ENCODE measurements at places on chromosomes 11 and 22.

DNA sequence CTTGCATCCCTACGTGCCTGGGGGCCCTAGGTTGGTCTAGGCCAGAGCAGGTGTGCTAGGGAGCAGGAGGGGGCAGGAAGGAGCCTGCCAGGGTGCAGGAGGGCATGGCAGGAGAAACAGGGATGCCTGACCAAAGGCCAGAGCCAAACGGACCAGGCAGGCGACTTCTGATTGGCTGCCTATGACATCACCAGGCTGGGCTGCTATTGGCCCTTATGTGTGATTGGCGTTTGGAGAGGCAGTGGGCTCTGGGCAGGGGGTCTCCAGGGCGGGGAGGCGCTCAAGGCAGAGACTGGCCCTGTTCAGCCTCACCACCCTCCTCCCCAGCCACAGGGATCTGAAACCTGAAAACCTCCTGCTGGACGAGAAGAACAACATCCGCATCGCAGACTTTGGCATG is 44.4 kb downstream of the MOB2 start:
- peak; percentile 12 for DNase-seq

DNA sequence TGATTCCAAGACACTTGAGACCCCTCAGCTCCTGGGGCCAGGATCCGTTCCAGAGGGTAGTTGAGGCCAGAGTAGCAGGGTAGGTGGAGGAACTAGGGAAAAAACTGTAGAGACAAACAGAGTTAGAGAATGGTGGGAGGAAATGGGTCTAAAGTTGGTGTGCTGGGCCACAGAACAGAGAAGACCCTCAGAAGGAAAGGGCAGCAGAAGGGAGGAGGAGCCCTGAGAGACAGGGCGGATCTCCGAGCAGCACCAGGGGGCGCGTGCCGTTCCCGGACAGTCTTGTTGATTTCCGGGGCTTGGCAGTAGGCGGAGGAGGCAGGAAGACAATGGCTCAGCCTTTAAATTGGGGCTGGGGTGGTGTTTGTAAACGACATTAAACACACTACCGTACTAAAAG is 2.4 kb upstream of the CECR2 start:
- peak; percentile 72 for DNase-seq

- DNase-seq = no peak
These were observed 91.7 kb upstream of the GRAMD1B start for GRCh38 chr11:123338266-123338800.

GRCh38 chr22:29737251-29738117 is 17.7 kb downstream of the CABP7 start:
- DNase-seq = peak; percentile 43

GRCh38 chr22:41380993-41381328 is 781 bp upstream of the TEF start:
- no peak for DNase-seq

DNA sequence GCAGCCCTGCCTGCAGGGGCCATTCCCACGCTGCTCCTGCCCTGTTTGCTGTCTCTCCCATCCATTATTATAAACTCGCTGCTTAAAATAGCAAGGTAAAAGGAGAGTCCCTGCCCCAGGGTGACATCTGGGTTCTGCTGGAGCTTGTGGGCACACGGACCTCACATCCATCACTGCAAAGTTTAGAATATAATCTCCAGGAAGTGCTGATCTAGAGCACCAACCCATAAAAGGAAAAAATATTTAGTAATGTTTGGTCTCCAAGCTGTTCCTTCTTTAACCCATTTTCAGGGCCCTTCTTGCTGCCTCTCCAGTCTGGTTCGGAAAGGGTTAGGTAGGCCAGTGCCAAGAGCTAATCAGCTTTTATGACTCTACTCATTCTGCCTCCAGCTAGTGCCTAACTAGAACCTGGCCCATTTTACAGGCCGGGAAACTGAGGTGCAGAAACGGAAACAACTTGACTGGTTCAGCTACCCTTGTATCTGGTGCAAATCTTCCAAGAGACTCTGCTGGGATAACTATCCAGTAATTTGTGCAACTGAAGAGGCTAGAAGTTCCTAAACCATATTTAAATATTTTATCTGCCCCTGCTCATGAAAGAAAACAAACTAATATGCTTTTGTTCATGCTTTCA is 37.5 kb downstream of the IRAG1 start:
- no peak for DNase-seq

- no peak for DNase-seq
These were observed 39.2 kb downstream of the MCHR1 start for GRCh38 chr22:40718250-40719204.

- DNase-seq = peak; percentile 59
These were observed 27.8 kb upstream of the GRAMD4 start for GRCh38 chr22:46592390-46592872.

GRCh38 chr11:18527512-18527911 is 770 bp upstream of the TSG101 start:
- DNase-seq = peak; percentile 24

DNA sequence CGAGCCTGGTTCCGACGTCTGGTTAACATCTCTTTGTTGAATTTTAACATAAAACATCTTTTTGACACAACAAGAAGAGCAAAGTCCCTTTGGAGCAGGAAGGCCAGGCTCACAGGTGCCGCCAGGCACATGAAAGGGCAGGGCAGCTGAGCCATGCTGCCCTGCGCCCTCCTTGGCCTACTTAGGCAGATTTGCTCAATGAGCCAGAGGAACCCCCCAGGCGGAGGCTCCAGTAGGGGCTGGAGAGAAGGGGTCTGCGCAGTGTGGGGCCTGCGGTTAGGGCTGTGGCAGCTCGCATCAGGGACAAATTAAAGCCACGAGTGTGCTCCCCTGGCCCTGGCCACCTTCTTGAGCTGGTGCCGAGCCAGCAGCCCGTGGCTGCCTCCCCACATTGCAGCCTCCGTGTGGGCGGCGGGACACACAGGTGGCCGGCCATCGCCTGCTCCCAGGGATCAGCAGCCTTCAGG is 9.9 kb upstream of the SLC22A12 start:
- no peak for DNase-seq

- DNase-seq = no peak
These were observed 12.8 kb downstream of the MRPL17 start for GRCh38 chr11:6670202-6670830.

- no peak for DNase-seq
These were observed 14.5 kb downstream of the ATG16L2 start for GRCh38 chr11:72828692-72829101.

- DNase-seq = no peak
These were observed 35.8 kb downstream of the DGCR2 start for GRCh38 chr22:19086417-19086816.

GRCh38 chr11:91299980-91300379 is 924.6 kb upstream of the FAT3 start:
- no peak for DNase-seq
